ENCODE measurements at places on chromosomes 7 and 10.
A peak's percentile ranks its signal among the peaks of the same experiment; 100 is the strongest.

GRCh38 chr7:14836006-14836405 lies 66.5 kb downstream of the DGKB start:
- no peak for DNase-seq

GRCh38 chr7:28517606-28518005 lies 105.3 kb downstream of the CREB5 start:
- no peak for DNase-seq

- DNase-seq = no peak
These were observed 11.6 kb downstream of the GRID1 start for GRCh38 chr10:86354761-86355540.

DNA sequence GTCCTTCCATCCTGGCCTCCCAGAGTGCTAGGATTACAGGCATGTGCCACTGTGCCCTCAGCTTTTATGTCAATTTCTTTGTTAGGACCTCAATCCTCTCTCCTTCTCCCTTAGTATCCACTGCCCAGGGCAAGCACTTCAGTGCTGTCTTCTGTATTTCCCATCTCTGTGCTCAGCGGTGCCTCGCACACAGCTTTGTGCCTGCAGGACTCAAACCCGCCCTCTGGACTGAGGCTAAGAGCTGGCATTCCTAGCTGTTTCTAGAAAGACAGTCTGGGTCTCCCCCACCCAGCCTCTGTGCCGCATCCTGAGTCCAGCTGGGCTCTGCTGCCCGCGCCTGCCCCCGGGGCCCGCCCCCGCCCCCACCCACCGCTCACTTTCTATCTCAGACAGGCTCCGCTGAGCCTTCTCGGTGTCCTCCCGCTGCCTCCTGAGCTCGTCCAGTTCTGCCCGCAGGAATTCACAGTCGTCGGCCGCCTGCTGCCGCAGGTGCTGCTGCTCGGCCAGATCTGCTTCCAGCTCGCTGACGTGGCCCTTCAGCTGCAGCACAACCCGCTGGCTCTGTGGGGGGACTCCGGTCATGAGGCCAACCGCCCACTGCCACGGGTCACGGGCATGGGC lies 67.3 kb downstream of the SPDYE5 start:
- no peak for DNase-seq

DNA sequence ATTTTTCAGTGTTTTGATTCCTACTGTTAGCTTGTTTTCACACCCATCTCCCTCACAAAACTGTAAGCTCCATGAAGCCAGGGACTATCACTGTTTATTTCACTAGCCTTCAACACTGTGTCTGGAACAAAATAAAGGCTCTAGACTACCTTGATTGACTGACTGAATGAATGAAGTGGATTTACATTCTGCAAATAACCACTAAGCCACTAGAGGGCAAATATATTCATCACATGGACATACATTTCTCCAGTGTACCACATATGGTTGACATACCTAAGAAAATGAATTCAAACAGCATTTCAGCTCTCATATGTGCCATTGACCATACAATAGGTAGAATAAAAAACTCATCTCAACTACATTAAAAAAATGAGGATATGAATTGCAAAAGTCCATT lies 185.9 kb downstream of the RAB11FIP2 start:
- no peak for DNase-seq

- peak; percentile 62 for DNase-seq
These were observed at the start of gene CALD1 for GRCh38 chr7:134778941-134779740. TSS of gene CALD1 (plus strand) at chr7:134779634. CDS start at chr7:134867734, 88,100 bp downstream.

- DNase-seq = no peak
These were observed 312.4 kb downstream of the KCNMA1 start for GRCh38 chr10:77325233-77325537.

DNA sequence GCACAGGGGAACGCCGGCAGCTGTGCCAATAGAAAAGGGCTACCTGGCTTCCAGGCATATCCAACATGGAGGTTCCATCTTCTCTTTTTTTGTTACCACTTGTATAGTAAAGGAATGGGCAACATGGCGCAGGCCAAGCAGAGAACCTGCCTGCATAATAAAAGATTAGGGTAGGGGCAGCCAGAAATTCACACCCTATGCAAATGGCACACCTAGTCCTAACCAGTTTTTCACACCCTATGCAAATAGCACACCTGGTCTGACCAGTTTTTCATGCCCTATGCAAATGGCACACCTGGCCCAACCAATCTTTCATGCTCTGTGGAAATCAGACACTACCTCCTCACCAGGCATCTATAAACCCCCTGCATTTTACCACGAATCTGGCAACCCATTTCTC lies 369.5 kb downstream of the IPMK start:
- no peak for DNase-seq

GRCh38 chr7:1192171-1192676 lies 32.2 kb upstream of the ZFAND2A start:
- DNase-seq = no peak

Measured in LoVo (cell line).